Activated T-cell treated with anti-CD3 and anti-CD28 coated beads, Interleukin-2, amount 50 U/mL, for 72 hours (primary cell): ENCODE measurements at places on chromosomes 2 and 18.

DNA sequence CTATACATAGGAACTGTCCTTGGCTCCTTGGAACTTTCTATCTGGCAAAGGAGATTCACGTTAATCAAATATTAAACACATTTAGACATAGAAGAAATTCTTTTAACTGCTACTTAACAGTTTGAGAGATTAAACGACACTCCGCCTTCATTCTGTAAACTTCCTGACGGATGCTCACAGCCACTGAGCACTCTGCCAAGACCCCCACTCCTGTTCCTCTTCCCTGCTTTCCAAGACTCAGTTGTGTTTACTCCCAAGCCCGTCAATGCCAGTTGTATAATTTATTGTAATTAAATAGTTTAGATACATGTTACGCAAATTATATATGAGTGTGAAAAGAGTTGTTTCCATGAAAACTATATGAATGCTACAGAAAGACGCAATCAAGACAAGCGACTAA lies 321.4 kb upstream of the EPHA4 start:
- DNase-seq, result no peak

- DNase-seq, result no peak
Measured at GRCh38 chr2:159266554-159266953, 19.9 kb downstream of the WDSUB1 start.

GRCh38 chr18:22613058-22613690 lies 195.5 kb upstream of the CTAGE1 start:
- DNase-seq, result no peak

- no peak for DNase-seq
Measured at GRCh38 chr18:10114717-10115463, 201.1 kb downstream of the VAPA start.

DNA sequence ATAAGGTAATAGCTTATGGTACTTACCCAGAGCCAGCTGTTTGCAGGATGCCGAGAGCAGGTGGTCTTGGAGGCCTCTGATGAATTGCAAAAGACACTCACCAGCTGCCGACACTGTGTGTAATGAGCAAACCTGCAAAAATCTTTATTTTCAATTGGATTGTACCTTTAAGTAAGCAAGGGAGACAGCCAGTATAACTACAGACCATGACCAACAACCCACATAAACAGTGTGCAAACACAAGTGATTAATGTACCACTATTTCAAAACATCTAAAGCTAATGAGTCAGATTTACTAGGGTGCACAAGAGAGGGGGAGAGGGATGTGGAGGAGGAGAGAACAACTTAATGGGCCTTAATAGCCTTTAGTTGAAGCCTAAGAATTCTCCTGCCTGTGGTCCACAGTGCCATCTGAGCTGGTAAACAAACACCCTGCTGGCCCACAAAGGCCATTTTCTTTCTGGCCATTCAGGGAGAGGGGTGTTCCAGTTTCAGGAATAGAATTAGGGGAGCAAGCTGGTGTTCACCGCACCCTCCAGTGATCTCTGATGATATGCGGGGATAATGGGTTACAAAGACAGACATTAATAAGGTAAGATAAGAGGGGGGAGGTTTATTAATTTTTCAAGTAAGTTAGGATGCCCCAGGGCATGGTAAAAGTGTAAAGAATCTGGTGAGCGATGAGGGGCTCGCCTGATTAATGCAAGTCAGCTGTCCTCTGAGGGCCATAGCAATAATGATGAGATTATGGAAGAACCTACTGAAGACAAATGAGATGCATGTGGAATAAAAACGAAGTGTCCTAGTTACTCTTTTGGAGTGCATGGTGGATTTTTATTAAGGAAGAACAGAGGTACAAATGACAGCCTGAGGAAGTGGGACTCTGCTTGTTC lies 196.4 kb downstream of the HRH4 start:
- no peak for DNase-seq

DNA sequence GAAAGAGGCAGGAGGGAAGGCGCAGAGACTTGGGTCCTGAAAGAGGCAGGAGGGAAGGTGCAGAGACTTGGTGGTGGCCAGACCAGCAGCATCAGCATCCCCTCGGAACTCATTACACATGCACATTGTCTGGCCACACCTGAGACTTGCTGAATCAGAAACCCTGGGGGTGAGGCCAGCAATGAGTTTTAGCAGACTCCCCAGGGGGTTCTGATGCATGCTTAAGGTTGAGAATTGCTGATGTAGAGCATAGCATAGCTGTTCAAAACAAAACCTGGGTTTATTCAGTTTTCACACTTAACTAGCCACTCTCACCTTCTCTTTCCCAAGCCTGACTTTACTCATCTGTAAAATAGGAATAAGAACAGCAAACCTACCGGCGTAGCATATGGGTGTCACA lies 122.9 kb downstream of the MRO start:
- no peak for DNase-seq

- DNase-seq, result no peak
Measured at GRCh38 chr2:47266939-47267710, 112.0 kb upstream of the STPG4 start.

GRCh38 chr18:56900195-56901094 lies 246.4 kb upstream of the BOD1L2 start:
- no peak for DNase-seq

DNA sequence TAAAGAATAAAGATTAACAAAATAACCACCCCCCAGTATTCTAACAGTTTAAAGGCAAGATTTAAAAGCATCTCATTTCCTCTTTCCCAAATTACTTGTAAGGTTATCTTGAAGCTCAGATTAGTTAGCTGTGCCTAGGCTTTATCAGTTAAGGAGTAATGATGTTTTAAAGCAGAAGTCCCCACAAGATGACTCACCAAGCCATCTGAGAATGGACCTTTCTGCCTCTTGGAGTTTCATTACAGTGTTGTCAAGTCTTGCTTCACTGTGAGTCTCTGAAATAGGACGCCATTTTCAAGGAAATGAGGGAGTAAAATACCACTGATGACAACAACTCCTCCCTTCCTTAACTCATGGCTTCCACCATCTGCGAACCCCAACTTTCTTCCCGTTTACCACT lies 35.9 kb downstream of the ZNF385B start:
- DNase-seq, result no peak

DNA sequence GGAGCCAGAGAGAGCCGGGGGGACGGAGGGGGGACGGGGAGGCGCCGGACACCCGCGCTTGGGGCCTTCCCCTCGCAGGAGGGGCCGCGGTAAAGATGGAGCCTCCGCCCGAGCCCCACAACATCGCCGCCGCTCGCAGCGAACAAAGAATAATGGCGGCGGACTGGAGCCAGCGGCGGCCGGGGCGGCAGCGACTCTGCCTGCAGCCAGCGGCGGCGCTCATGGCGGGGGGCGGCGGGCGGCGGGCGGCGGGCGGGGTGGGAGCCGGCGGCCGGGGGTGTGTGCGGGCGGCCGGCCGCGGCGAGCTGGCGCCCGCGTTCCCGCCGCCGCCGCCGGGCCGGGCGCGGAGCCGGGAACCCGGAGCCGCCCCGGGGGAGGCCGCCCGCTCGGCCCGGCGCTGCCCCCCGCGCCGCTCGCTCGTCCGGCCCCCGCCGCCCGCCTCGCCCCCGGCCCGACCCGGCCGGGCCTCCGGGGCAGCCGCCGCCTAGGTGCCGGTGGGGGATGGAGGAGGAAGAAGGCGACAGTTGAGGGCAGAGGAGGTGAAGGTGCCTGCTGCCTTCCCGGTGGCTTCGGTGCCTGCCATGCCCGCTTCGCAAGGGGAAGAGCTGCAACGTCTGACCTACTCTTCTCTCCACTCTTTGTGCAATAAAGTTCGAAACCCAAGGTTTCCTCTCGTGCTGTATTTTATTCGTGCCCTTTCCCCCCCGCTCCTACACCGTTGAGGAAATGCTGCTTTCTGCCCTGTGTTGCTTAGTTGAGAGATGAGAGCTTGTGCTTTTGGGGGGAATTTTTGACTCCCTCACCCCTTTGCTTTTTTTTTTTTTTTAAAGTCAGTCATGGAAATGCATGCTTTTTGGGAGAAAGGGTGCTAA lies 634 bp downstream of the CREB1 start:
- peak; percentile 49 for DNase-seq

GRCh38 chr2:101161658-101162057 lies 10.5 kb upstream of the TBC1D8 start:
- DNase-seq, result no peak

- DNase-seq, result no peak
Measured at GRCh38 chr18:74251297-74252038, 40.3 kb downstream of the CYB5A start.

- DNase-seq, result no peak
Measured at GRCh38 chr2:24779116-24779515, 14.1 kb downstream of the PTRHD1 start.

GRCh38 chr2:26617588-26618083 lies 23.5 kb downstream of the CIB4 start:
- DNase-seq, result no peak

GRCh38 chr2:1581965-1582625 lies 162.2 kb downstream of the PXDN start:
- DNase-seq, result no peak

DNA sequence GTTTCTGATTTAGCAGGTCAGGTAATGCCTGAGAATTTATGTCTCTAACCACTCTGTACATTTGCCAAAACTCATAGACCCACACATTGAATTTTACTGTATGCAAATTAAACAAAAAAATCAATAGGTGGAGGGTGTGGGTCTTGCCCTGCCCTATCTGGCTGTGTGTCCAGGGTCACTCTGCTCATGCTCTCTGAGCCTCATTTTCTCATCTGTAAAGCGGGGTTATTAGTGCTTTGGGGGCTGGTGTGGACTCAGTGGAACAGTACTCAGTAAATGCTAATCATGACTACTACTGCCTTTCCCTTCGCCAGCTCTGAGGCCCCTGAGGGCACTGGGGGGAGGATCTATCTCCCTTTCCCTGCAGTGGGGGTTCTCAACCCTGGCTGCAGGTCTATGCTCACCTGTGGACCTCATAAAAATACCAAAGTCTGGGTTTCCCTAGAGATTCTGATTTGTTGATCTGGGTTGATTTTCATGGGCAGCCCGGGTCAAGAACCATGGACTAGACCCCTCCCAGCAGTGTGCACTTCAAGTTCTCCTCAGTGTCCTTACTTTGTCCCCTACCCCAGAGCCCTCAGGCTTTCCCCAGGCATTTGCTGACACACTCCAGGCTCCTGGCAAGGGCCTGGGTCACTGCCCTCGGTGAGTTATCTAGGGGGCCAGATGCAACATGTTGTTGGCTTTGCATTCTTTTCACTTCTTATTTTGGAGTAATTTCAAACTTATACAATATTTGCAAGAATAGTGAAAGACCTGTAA lies 27.5 kb downstream of the MTHFD2 start:
- no peak for DNase-seq

- no peak for DNase-seq
Measured at GRCh38 chr2:76668279-76668678, 853.9 kb downstream of the LRRTM4 start.

- DNase-seq, result no peak
Measured at GRCh38 chr18:30903566-30903965, 139.0 kb downstream of the DSC3 start.

GRCh38 chr2:210818473-210818872 lies 262.1 kb downstream of the CPS1 start:
- no peak for DNase-seq

DNA sequence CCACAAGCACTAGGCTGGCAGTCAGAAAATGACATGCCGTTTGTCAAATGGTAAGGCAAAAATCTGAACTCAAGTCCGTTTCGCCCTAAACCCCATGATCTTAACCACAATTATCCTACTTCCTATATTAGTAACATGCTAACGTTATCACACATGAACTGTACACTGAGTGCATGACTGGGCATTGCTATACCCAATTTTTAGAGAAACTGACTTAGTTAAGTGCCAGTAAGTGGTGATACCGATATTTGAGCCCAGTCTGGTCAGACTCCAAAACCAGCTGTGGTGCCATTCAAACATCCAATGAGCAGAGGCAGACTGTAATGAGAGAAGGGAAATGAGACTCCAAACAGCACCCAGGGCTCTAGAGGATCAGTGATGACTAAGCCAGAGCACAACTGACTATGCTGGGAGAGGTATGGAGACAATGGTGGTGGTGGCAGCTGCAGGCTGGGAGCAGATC lies 311.7 kb upstream of the PKDCC start:
- DNase-seq, result no peak

- DNase-seq, result no peak
Measured at GRCh38 chr2:118687698-118688097, 159.8 kb downstream of the EN1 start.

DNA sequence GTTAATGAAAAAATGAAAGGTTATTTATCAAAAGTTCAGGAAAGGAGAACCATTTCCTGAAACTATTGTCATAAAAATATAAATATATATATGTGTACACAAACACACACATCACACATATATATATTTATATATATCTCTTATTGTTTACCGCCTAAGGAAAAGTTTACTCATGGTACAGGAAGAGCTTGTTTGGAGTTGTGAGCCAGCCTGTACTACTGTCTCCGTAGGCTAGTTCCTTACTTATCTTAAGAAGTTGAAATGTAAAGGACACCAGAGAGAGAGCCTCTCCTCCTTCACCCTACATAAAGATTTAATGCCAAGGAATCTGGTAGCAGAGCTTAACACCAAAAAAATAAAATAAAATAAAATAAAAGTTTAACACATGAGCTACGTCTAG lies 19.6 kb downstream of the DSC1 start:
- DNase-seq, result no peak

- DNase-seq, result no peak
Measured at GRCh38 chr2:33370636-33371265, 105.7 kb upstream of the RASGRP3 start.

GRCh38 chr2:17958466-17959092 lies 80.1 kb downstream of the KCNS3 start:
- DNase-seq, result no peak

DNA sequence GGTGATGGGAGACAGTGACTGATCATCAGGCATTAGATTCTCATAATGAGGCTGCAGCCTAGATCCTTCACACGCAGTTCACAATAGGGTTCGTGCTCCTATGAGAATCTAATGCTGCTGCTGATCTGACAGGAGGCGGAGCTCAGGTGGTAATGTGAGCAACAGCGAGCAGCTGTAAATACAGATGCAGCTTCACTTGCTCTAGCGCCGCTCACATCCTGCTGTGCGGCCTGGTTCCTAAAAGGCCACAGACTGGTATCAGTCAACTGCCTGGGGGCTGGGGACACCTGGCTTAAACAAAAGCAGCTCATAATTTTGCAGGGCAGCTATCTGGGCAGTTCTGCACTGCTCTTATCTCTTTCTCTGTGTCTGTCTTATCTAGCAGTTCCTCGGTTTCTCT lies 20.4 kb upstream of the CD226 start:
- DNase-seq, result no peak

DNA sequence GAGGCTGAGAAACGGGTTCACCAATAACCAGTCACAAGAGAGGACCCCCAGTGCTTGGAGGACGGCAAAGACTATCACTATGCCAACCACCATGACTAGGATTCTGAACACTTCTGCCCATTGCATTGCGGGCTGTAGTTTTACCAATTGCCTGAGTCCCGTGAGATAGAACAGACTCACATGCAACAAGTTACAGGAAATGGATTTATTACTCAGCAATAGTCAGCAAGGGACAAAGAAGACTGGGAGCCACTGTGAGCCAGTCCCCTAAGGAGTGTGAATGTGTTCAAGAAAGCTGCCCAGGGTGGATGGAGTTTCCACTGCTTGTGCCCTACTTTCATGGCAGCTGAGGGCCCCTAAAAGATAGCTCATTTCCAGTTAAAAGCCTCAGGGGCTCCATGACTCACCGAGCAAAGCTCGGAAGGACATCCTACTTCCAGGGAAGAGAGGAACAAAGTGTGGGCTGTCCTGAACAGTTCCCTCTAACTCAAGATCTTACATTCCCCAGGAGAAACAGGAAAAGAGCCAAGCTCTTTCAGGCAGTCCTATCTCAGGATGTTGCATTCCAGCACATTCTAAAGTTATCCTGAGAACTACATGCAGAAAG lies 54.4 kb downstream of the SLC4A3 start:
- DNase-seq, result no peak
